ENCODE measurements at places on chromosomes 2 and 18.

GRCh38 chr18:5475267-5475666 lies 68.5 kb downstream of the EPB41L3 start:
- DNase-seq, result no peak

- DNase-seq, result no peak
Observed at GRCh38 chr18:44358402-44358801, 322.3 kb upstream of the SETBP1 start.

DNA sequence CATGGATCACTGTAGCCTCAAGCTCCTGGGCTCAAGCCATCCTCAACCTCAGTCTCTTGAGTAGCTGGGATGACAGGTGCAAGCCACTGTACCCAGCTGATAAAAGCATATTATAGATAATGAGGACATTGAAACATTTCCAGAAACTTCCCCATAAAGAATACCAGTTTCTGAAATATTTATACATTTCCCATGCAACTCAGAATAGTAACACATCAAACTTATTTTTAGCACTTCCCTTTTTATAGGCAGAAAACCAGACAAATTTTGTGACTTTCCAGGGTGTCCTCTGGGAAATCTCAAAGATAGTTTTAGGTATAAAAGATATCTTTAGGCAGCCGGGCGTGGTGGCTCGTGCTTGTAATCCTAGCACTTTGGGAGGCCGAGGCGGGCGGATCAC lies 25.1 kb upstream of the DPYSL5 start:
- DNase-seq, result no peak

DNA sequence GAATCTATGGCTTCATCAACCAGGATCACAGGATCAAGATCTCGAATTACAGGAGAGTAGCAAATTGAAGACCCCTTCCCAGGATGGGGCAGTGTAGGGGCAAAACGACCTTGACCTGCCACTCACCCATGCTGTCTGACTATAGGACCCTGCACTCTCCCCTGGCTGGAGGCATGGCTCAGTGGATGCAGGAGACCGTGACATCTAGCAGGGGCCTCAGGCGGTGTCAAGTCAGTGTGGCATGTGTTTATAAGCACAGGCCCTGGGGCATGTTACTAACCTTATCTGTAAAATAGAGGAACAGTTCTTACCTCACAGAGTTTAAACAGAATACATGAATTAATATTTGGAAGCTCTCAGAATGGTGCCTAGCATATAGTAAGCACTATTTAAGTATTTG lies 3.5 kb downstream of the HAAO start:
- no peak for DNase-seq

- no peak for DNase-seq
Observed at GRCh38 chr2:189309331-189309730, 129.8 kb upstream of the COL5A2 start.

- no peak for DNase-seq
Observed at GRCh38 chr2:8835279-8835678, 2.1 kb downstream of the KIDINS220 start.

GRCh38 chr2:65381607-65382051 lies 50.8 kb downstream of the SPRED2 start:
- DNase-seq, result no peak

- no peak for DNase-seq
Observed at GRCh38 chr18:40313030-40313642, 1641.9 kb upstream of the PIK3C3 start.

DNA sequence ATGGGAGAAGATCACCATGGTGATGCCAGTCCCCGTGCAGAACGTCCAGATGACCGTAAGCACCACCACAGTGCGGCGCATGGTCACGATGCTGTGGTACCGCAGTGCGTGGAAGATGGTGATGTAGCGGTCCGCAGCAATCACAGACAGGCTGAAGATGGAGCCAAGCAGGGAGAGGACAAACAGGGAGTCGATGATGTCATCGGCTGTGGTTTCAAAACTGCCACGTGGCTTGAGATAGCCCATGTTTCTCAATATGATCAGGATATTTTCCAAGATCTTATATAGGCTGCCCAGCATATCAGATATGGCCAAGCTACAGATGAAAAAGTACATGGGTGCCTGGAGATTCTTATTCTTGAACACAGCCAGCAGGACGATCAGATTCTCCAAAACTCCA lies 30.3 kb downstream of the MC2R start:
- no peak for DNase-seq

- DNase-seq, result no peak
Observed at GRCh38 chr2:72083751-72084583, 63.7 kb downstream of the CYP26B1 start.

- no peak for DNase-seq
Observed at GRCh38 chr18:56168049-56168781, 470.2 kb downstream of the TXNL1 start.

DNA sequence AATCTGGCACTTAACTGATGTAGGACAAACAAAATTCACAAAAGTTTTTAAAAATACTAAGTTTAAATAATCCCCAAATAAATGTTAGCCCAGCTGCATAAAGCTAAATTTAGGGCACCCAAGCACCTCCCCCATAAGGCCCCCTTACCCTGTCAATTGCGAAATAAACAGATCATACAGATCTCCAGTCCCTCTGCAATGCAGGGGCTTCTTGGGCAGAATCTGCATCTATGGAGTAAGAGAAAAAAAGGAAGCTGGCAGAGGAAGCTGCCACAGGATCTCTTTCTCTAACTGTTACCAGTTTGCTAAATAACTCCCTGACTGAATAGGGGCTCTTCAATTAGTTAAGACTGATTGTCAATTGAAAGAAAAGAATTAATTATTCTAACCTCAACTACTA lies 117.7 kb downstream of the MEMO1 start:
- no peak for DNase-seq

DNA sequence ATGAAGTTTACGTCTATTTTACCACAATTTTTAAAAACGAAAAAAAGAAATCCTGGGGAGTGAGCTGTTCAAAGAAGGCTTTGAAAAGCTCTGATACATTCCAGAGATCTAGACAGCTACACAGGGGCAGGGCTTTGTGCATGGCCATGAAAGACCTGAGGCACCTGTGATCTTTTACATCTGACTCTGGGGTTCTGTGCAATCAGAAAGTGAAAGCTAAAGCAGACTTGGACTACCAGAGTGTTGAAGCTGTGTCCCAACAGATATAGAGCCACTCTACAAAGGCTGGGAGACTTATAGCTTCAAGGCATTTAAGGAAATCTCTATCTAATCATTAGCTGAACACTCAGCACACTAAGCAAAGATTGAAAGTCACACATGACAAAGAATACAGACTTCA lies 34.1 kb downstream of the PARD6G start:
- DNase-seq, result no peak

DNA sequence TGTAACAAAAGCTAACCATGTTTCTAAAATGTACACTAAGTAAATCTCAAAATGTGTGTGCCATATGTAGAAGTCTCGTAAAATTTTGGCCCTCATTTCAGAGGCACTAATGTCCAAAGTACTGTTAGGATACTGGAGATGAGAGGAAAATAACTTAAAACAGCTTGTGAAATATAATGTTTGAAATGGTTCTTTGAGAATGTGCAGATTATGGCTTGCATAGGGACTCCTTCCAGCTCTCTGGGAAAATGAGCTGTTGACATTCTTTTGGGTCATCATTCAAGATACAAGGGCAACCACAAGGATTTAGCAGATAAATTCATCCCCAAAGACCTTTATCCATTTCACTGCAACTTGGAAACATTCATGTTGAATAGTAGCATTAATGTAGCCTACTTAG lies 38.1 kb upstream of the OTX1 start:
- DNase-seq, result no peak

DNA sequence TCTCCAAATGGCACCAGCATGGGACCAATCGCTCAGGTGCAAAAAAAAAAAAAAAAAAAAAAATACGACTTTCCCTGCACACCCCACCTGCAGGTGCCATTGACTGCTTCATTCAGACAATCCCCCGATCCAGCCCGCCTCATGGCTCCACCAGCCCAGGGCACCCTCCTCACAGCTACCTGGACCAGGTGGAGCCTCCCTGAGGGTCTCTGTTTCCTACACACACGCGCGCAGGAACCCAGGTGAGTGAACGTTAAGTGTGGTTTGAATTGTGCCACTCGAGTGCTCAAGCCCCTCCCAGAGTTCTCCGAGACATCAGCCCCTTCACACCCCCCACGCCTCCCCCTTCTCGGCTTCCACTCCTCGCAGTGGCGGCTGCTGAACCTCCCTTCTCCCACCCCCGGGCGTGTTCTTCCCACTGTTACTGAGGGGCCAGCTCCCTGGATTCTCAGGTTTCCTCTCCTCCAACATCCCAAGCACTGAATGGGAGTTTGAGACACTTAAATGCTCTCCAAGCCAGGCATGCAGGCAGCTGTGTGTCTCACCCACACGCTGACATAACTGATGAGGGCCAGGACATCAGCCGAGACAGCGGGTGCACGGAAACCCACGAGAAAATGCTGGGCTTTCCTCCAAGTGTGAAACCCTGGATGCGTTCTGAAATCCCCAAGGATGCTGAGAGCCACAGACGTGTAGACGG lies 88.8 kb upstream of the SNTG2 start:
- DNase-seq, result no peak

DNA sequence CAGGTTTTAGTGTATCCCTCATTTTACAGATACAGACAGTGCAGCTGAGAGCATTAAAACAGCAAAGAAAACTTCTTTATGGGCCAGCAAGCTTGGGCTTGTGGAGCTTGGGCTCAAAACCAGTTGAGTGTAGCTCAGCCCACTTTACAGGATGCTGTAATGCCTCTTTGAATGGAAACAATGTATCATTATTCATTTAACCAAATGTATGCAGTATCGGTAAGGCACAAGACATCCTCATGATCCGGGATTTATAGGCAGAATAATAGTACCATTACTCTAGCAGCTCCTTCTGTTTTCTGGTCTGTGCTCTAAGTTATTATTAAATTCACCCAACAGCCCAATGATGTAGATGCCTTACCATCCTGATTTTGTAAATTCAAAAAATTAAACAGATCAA lies 575.1 kb upstream of the CDH7 start:
- DNase-seq, result no peak

- DNase-seq, result no peak
Observed at GRCh38 chr2:64506686-64507085, 17.4 kb upstream of the AFTPH start.

DNA sequence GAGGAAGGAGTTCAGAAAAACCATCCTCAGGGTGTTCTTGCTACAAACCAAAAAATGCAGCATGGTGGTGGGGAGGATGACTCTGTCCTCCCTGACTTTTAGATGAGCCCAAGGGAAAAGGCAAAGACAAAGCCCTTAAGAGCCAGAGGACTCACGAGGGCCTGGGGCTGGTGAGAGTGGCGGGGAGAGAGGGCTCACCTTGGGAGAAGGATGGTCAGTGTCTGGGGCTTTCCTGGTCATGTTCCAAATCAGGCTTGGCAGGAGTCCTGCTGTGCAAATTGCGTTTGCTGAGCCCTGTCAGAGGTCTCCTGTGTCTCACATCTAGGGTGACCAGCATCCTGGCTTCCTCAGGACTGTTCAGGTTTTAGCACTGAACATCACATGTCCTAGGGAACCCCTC lies 4.7 kb downstream of the UGT1A1 start:
- no peak for DNase-seq

DNA sequence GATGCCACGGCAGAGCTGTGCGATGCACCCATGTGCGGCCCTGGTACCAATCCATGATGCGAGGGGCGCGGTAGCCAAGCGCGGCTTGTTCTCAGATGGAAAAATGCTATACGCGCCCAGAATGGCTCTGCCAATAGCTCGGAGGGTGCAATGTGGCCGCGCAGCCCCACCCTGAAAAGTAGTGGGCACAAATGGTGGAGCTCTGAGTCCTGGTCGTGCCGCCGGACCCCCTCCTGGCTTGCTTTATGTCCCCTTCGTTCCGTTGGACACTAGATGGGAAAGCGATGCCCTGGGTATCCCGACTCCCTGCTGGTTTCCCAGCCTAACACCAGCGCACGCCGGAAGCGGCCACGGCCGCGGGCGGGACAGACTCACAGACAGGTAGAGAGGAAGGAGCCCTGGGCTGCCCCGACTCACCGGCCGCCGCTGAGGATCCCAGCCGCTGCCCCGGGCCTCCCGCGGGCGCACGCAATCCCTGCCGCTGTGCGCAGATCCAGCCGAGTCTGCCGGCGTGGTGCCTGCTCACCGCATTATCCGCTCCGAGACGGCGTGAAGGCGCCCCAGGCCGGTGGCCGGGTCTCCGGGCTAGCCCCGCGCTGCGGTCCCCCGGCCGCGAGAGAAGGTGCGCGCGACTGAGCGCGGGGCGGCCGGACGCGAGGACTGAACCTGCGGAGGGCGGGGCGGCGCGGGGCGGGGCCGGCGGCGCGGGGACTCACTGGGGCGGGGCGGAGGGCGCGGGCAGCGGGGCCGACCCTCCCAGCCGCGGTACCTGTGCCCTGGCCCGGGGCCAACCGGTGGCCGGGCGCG lies at the start of gene CDC42EP3:
TSS of gene CDC42EP3 (minus strand) at position 634 of the 807 bp plus-strand sequence. CDS start 25,055 bp downstream, outside the sequence.
- DNase-seq, result peak; percentile 83

DNA sequence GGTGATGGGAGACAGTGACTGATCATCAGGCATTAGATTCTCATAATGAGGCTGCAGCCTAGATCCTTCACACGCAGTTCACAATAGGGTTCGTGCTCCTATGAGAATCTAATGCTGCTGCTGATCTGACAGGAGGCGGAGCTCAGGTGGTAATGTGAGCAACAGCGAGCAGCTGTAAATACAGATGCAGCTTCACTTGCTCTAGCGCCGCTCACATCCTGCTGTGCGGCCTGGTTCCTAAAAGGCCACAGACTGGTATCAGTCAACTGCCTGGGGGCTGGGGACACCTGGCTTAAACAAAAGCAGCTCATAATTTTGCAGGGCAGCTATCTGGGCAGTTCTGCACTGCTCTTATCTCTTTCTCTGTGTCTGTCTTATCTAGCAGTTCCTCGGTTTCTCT lies 20.4 kb upstream of the CD226 start:
- DNase-seq, result no peak

DNA sequence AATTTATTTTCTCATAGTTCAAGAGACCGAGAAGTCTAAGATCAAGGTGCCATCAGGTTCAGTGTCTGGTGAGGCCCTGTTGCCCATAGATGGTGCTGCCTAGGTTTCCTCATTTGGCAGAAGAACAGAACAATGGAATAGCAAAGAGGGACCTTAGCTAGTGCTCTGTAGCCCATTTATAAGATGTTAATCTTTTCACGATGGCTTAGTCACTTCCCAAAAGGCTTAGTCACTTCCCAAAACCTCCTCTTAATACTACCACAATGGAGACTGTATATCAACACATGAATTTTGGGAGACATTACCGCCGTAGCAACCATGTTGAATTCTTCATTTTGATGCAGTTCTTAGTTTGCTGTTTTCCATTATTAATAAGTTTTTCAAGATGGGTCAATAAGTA lies 246.3 kb upstream of the NRP2 start:
- no peak for DNase-seq

DNA sequence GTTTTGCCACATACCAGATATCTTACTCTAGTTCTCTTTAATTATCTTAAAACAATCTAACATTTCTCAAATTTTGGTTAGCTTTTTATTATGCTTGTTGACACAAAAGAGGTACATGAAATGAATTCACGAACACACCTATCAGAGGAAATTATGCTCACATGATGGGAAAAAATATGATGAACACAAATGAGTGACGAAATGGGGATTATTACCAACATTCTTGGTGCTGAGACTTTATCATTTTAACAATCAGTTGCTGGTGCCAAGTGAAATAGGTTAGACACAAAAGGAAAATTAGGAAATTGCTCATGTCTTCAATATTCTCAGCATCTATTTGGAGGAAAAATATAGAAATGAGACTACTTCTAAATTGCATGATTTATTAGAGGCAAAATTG lies 944.7 kb upstream of the NRXN1 start:
- no peak for DNase-seq

GRCh38 chr18:3121259-3121658 lies 98.5 kb downstream of the MYOM1 start:
- DNase-seq, result no peak

Data from lower lobe of right lung (tissue), 2 donors.